Left cardiac atrium (tissue), 4 donors: ENCODE measurements at places on chromosomes 1 and 21. TPM values are rescaled to one million over a fixed set of nuclear protein-coding genes. Genes with fewer than 3 reads are reported as not detected.

The KCNT2 gene
- 3.8 TPM for total RNA-seq

DNA sequence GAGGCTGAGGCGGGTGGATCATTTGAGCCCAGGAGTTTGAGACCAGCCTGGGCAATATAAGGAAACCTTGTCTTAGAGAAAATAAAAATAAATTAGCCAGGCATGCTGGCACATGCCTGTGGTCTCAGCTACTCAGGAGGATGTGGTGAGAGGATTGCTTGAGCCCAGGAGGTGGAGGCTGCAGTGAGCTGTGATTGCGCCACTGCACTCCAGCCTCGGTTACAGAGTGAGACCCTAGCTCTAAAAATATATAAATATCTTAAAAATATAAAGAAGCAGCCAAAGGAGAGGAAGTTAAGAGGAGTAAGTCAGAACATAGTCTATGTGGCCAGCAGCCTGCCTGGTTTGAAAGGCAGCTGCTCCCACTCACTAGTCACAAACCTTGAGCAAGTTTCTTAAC is 4.5 kb upstream of the IL10RB start:
- no peak for DNase-seq

GRCh38 chr1:247500865-247501264 is 35.4 kb downstream of the OR2C3 start:
- no peak for DNase-seq

The SFT2D2 gene
- 28.4 TPM for total RNA-seq

The MTMR11 gene
- 3.9 TPM for total RNA-seq

The SHISAL2A gene
- not detected for total RNA-seq

DNA sequence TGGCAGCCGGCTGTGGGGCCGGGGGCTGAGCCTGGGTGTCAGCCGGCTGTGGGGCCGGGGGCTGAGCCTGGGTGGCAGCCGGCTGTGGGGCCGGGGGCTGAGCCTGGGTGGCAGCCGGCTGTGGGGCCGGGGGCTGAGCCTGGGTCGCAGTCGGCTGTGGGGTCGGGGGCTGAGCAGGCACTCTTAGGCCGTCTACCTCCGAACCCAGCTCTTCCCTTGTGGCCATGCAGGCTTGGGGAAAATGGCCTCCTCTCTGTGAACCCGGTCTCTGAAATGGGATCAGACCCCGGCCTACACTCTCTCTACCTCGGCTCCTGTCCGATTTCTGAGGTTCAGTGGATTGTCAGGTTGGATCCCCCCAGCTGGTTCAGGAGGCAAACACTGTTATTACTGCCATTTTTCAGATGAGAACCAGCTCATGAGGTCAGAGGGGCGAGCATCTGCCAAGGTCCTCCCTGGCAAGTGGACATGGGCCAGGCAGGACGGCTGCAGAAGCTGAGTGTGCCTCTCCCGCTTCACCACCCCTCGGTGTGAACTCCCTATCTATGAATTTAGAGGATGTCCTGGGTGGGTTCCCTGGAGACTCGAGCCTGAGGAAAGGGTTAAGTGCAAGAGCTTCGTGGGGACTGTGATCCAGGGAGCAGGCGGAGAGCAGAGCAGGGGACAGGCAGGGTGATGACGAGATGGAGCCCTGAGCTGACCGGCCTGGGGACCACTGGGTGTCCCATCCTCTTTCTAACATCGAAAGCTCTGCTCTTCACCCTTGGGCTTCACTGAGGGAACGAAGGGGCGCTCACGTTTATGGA is 10.9 kb upstream of the COL18A1 start:
- no peak for DNase-seq

- DNase-seq, result no peak
Observed at GRCh38 chr1:23791516-23792047, 637 bp downstream of the LYPLA2 start.

The HMGN1 gene
- total RNA-seq, result 78.2 TPM

The UBXN10 gene
- total RNA-seq, result 3.1 TPM

DNA sequence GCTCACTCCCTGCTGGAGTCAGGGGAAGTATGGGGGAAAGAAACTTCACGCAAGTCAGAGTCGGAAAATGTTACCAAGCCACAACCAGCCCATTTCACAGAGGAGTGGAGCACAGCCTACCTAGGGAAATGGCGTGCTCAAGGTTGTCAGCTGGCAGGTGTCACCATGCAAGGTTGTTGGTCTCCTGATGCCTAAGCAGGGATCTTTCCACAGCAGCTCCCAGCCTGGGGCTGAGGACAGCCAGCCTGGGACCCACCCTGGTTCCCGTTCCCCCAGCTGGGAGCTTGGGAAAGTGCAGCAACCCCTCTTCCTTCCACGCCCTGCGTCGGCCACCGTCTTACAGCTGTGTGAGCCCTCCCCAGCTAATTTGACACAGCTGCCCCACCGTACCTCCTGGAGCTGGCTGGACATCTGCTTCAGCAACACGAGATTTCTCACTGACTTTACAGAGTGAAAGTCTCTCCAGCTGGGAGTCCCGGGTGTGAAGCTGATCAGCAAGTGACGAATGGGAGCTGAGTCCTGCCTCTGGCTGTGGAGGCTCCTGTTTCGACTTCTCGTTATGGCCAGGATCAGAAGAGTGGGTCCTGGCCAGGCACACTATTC is 224.6 kb upstream of the RAB4A start:
- DNase-seq, result no peak

DNA sequence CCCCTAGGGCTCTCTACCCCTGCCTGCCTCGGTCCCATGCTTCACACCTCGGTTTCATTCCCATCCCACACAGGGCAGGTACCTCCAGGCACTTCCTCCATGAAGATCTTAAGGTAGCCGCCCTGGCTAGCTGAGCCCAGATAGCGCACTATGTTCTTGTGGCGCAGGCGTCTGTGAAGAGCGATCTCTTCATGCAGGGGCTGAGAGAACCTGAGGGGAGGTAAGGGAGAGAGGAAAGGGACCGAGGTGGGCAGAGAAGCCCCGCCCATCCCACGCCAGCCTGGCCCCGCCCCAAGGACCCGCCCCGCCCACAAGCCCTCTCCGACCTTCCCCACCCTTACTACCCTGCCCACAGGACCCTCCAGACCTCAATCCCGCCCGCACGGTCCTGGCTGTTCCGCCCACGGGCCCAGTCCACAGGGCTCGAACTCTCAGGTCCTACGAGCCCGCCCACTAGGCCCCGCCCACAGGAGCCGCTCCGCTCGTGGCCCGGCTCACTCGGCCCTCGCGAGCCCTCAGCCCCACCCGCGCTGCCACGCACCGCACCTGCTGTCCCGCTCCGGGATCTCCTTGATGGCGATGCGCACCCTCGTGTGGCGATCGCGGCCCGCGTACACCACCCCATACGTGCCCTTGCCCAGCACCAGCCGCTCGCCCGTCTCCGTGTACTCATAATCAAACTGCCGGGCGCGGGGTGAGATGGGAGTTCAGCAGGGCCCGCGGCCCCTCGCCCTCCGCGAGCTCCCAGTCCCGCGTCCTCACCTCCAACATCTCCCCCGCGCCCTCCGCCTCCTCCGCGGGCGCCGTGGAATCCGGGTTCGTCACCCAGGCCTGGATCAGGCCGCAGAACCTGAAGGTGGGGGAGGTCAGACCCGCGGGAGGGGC is 6.4 kb downstream of the MAP3K6 start:
- peak; percentile 58 for DNase-seq

The SUSD4 gene
- 11.0 TPM for total RNA-seq

GRCh38 chr1:3742439-3743298 is 9.6 kb upstream of the CCDC27 start:
- no peak for DNase-seq

The SNX7 gene
- total RNA-seq, result 19.7 TPM

- peak; percentile 89 for DNase-seq
Observed at GRCh38 chr1:223726380-223727001, 14.2 kb downstream of the CAPN2 start.

DNA sequence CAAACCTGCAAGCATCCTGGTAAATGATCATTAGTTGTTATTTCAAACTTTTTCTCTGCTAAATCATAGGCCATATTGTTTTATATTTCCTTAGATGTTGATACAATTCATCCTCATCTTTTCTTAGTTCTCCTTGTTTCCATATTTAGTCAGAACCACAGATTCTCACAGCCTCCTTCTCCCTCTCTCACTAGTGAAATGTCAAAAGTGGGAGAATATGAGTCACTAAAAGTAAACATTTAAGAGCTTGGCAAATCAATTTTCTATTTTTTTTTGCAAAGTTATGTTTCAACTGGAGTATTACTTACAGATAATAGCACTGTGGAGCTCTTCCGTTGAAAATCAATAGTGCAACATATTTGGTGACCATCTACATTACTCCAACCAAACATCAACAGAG is 308.8 kb downstream of the COL11A1 start:
- no peak for DNase-seq

DNA sequence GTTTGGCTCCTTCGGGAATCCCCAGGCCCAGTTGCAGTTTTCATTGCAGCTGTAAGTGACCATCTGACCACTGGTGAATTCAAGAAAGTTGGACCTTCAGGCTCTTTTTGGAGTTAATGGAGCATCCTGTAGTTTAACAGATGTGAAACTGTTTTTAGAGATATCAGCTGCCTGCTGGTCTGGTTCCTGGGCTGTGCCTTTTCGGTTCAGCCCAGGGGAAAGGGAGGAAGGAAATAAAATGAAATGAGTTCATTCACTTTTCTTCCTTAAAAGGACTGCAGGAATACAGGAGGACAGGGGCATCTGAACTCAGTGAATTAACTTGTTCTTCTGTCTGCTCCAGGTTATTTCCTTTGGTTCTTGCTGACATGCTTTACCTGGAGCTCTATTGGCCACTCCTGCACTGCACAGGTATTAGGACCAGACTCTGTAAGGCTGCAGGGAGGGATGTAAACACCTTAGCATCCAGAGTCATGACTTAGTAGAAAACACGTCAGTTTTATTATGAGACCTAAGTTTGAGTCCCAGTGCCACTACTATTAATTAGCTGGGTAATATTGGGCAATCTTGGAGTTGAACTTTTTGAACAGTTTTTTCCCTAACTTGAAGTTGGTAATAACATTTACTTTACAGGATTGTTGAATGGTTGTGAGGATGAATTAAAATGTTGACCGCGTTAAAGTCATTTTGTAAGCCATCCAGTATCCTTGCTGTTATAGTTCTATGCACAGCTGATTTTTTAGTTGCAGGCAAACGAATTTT is 83.6 kb downstream of the LRRC8D start:
- no peak for DNase-seq

The TRIM45 gene
- 8.2 TPM for total RNA-seq

The ACTA1 gene
- total RNA-seq, result 1,063 TPM

GRCh38 chr1:47198214-47198613 is 8.4 kb upstream of the PDZK1IP1 start:
- no peak for DNase-seq

The MASP2 gene
- not detected for total RNA-seq

The MYCBP gene
- total RNA-seq, result 14.8 TPM

The CFHR5 gene
- total RNA-seq, result not detected

DNA sequence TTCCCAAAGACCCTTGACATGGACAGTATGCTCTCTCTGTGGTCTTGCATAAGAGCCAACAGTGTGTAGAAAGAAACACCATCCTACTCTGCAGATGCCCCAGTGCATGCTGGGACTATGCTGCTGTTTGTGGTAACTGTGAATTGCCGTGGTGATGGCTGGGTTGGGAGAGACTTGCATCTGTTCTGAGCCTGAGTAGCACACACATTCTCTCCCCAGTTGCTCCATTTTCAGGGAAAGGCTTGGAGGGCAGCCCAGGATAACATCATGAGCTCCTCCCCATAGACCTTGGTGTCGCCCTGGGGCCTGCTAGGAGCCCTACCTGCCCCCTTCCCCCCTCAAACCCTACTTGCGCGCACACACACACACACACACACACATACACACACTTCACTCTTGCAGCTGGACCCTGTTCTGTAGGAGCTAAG is 120.9 kb upstream of the IPO9 start:
- DNase-seq, result no peak

- no peak for DNase-seq
Observed at GRCh38 chr1:230570724-230571360, 71.4 kb upstream of the COG2 start.

DNA sequence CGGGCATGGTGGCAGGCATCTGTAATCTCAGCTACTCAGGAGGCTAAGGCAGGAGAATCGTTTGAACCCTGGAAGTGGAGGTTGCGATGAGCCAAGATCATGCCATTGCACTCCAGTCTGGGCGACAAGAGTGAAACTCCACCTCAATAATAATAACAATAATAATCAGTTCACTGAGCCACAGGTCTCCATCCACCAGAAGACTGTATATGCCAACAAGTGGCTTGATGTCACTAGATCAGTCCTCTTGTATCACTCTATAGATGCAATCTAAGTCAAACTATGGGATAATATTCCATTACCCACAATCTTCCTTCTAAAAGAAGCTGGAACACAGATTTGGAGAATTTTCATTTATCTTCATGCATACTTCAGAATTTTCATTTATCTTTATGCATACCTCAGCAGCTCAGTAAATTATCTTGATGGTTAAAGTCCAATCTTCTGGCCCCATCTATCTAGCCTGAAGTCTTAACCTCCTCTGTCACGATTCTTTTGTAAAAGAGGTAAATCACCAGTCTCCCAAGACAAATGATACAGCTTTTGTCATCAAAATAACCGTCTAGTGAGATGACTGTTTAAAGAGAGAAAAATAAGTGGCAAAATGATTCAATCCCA is 61.8 kb downstream of the PUM1 start:
- DNase-seq, result no peak

DNA sequence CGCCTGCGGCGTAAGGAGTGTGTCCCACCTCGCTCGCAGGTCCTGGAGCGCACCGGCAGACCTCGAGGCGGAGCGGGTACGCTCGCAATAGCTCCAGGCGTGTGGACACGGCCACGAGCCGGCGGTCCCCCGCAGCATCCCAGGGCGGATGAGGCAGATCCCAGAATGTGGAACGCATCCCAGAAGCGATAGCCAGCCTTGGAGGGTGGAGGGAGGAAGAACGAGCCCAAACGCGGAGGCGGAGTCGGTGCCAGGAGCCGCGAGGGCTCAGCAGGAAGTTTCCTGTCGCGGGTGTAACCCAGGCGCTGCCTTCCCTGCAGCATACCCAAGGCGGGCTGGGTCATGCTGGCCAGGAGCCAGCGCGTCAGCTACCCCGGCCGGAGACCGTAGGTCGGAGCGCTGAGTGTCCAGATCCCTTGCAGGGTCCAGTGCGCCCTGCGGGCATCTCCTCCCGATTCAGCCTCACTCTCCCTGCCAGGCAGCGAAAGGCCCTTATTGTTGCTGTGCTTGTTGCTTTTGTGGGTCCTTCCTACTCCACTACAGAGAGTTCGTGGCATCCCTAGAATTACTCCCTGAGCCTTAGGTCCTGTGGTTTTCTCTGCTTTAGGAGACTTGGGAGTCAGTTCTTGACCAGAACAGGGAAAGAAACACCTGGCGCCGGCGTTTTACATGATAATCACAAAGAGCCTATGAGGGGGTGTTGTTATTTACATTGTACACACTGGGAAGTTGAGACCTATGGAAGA is 27.7 kb downstream of the STYXL2 start:
- peak; percentile 62 for DNase-seq

The RAB3B gene
- total RNA-seq, result not detected

The FAM177B gene
- not detected for total RNA-seq

GRCh38 chr1:78549891-78550290 is 59.1 kb downstream of the PTGFR start:
- DNase-seq, result no peak

DNA sequence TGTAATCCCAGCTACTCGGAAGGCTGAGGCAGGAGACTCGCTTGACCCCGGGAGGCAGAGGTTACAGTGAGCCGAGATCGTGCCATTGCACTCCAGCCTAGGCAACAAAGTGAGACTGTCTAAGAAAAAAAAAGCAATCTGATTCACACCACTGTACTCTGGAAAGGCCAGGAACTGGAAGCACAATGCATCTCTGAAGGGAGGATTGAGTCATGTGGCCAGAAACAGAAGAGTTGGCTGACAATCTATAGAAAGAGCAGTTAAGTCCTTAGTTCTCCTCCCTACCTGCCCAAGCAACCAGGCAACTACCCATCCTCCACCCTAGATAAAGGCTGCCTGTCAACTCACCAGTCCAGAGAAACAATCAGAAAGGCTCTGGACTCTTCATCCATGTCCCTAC is 45.9 kb downstream of the PIK3R3 start:
- no peak for DNase-seq

- DNase-seq, result peak; percentile 24
Observed at GRCh38 chr1:212858461-212859265, 588 bp downstream of the FLVCR1 start.
